ENCODE measurements at places on chromosomes 5 and 9.

GRCh38 chr5:32274548-32275395 lies 38.0 kb downstream of the MTMR12 start:
- DNase-seq, result no peak

- no peak for DNase-seq
Measured at GRCh38 chr9:19087106-19088000, 15.4 kb downstream of the HAUS6 start.

- DNase-seq, result no peak
Measured at GRCh38 chr5:16963821-16964220, 27.7 kb upstream of the MYO10 start.

- no peak for DNase-seq
Measured at GRCh38 chr5:55933377-55934114, 61.2 kb downstream of the IL6ST start.

- DNase-seq, result peak; percentile 26
Measured at GRCh38 chr5:171342362-171343111, 33.5 kb downstream of the TLX3 start.

DNA sequence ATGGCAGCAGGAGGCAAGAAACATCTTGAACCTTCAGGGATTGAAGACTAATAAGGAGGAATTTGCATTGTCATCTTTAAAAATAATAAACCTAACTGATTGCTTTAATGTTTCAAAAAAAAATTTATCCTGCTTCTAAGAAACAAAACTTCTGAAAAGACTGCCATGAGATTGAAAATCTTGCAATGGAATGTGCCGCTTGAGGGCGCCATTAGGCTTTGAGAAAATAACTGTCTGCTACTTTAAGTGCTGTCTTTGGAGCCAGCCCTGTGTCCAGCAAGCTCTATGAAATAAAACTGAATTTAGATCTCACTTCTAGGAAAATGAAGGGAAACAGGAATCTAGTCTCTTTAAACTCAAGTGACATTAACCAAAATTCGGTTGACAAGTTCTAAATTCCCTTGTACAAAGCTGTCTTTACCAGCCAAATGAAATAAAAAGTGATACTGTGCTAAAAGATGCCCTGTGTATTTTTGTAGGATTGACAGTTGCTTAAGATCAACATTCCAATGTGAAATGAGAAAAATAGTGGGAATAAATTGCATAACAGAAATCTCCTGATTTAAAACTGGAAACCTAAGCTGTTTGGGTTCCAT lies 79.4 kb downstream of the ESM1 start:
- peak; percentile 41 for DNase-seq

DNA sequence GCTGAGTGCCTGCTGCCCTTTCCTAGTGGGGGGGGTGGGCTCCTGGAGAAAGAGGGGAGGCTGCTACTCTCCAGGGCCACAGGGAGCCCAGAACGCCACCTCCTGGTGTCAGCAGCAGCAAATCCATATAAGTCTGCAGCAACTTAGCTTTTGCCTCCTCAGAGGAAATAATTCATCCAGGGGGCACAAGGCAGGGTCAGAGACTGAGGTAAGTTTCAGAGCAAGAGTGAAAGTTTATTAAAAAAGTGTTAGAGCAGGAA lies 4.0 kb upstream of the CLPTM1L start:
- no peak for DNase-seq

DNA sequence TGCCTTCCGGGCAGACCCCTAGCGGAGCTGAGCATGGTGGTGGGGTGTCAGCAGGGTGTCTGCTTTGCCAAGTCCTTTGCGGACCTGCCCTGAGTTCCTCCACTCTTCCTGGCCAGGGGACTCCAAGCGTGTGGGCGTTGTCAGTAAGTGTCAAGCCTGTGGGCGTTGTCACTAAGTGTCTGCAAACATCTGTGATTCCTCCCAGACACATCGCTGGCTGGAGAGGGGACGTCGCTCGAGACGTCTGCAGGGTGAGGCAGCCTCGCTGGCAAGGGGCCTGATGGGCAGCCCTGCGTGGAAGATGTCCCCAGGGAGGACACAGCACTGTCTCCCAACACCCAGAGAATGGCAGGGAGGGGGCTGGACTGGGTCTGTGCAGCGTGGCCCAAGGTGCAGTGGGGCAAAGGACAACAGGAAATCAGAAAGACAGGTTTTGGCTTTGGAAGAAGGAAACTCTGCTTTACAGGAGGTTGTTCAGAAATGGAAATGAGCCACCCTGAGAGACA lies 28.8 kb downstream of the ADAMTSL2 start:
- DNase-seq, result no peak

DNA sequence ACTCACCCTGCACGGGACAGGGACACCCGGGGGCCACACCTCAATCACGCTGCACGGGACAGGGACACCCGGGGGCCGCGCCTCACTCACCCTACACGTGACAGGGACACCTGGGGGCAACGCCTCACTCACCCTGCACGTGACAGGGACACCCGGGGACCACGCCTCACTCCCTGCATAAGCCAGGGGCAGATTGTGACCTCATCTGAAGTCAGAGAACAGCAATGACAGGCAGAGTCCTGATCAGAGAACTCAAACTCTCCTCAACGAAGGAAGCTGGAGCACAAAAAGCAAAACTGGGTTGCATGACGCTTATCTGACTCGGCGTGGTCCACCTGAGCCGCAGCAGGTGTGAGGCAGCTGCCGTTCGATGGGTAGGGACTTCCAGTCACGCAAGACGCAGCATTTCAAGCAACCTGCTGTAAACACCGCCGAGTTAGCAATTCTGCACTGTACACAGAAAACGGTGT lies 3.2 kb downstream of the TERT start:
- peak; percentile 64 for DNase-seq

DNA sequence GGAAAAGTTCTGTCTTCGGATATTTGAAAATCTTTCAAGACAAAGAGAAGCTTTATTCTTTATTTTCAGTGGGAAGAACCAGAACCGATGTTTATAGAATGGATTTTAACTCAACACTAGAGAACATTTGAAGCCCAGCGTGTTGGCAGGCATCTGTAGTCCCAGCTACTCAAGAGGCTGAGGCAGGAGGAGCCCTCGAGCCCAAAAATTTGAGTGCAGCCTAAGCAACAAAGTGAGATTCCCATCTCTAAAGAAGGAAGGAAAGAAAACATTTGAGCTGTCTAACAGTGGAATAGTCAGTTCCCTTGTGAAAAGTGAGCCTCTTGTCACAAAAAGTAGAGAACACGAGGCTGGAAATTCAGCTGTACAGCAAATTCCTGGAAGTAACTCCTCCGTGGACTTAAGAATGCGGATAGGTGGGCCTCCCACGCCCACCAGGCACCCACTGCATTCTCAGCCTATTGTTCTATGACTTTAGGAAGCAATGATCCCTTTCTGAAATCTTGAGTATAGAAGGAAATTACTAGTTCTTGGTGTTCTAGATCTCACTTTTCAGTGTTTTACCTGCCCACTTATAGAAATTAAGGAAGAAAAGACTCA lies 2.3 kb upstream of the PTPDC1 start:
- DNase-seq, result no peak

DNA sequence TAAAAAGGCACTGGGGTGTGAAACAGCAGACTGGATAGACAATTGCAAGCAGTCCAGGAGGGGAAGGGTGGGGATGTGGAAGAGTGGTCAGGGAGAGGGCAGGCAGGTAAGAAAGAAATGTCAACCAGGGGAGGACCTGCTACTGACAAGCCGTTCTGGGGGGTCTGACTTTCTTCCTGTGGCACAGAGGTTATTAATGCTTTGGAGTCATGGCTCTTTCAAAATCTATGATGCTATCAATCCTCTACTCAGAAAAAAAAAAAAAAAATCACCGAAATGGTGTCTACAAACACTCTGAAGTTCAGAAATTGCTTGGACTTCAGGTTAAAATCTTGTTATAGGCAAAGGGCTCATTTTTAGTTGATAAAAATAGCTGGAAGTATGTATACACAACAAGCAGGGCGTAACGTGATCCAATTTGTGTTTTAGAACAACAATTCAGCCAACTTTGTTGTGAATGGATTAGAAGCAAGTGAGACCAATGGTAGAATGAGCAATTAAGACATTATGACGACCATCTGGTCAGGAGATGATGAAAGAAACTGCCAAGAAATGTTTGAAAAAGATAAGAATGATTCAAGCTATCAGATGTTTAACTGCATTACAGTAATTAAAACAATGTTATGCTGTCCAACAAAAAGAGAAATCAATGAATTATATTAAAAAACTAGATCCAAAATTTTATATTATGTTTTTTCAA lies 255.2 kb downstream of the DEPDC1B start:
- DNase-seq, result no peak

GRCh38 chr5:146363161-146363874 lies 24.7 kb downstream of the POU4F3 start:
- DNase-seq, result no peak

DNA sequence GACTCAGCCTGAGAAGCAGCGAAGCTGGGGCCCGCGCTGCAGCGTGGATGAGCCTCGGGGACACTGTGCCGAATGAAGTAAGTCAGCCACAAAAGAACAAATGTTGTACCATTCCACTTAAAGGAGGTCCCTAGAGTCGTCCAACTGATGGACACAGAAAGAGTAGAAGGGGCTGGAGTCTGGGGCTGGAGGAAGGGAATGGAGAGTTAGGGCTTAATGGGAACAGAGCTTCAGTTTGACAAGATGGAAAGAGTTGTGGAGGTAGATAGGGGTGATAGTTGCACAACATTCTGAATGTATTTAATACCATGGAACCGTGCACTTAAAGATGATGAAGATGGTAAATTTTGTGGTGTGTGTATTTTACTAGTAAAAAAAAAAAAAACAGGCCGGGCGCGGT lies 119.9 kb downstream of the EHMT1 start:
- no peak for DNase-seq

- no peak for DNase-seq
Measured at GRCh38 chr9:87310827-87311523, 186.7 kb upstream of the DAPK1 start.

GRCh38 chr9:69276775-69277174 lies 48.2 kb upstream of the ENTREP1 start:
- DNase-seq, result no peak

DNA sequence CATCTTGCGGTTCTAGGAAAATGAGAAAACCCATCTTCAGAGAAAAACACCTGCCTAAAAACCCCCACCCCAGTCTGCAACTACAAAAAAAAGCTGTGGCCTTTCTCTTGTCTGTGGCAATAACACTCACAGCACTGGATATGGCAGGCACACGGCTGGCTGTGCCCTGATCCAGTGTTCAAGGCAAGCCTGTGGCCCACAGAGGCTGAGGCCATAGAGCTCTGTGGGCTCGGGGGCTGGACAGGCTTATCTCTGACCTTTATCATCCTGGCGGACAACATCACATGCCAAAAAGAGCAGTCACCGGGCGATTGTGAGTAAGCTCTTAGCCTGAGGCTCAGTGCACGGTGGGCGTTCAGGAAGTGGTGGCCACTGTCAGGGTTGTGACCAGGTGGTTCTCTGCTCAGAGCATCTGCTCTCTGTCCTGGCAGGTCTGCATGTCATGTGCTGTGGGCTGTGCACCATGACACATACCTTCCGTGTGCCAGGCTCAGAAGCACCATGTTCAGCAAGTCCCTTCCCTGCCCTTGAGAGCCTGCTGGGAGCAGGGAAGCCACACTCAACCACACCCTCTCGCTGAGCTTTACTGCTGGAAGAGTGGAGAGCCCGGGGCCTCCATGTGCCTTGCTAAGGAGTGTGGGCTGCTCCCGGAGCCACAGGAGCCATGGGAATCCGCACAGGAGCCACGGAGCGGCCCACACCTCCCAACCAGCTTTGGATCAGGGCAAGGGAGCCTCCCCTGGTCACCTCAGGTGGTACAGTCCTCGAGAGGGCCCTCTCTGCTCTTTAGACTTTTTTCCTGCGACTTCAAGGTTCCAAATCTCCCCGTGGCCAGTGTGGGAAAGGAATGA lies 34.6 kb upstream of the WDR38 start:
- DNase-seq, result no peak

- no peak for DNase-seq
Measured at GRCh38 chr5:75338408-75338807, 1.4 kb downstream of the HMGCR start.

DNA sequence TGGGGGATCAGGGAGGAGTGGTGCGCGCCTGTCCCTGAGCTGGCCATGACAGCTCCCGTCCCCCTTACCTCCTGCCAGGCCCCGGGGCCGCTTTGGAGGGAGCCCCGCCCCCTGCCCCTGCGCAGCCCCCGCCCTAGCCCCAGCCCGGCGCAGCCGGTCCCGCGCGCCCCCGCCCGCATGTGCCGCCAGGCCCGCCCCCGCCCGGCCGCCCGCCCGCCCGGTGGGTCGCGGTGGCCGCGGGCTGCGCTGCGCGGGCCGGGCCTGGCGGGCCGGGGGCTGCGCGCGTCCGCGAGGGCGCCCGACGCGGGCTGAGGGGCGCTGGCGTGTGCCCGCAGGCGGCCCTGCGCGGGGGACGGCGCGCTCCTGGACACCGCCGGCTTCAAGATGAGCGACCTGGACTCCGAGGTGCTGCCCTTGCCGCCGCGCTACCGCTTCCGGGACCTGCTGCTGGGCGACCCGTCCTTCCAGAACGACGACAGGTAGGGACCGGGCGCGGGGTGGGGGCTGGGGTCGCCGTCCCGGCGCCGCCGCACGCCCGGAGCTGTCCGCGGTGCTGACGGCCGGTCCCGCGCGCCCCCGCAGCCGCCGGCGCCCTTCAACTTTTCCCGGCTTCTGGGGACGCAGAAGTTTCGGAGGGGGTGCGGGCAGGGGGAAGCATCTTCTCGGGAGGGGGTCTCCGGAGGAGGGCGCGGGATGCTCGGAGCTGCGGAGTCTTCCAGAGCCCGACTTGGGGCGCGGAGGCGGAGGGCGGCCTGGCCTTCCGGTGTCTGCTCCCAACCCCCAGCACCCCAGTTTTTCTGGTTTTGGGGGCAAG lies 12.5 kb downstream of the KCNT1 start:
- no peak for DNase-seq

DNA sequence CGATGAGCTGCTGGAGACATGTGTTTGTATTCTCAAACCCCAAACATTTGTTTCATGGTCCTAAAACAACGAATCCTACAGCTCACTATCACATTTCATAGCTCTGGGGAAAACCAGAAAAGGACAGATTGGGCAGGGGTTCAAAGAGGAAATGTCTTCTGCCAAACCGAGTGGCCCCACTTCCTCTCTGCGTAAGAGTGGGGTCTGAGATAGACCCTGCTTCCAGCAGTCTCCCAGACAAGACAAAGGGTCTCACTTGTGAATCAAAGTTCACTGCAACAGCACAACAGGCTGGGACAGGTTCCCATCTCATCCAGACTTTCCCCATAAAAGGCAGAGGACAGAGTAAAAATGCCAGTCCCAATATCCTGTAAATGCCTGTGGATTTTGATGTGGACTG lies 276.2 kb upstream of the SLC24A2 start:
- DNase-seq, result no peak

DNA sequence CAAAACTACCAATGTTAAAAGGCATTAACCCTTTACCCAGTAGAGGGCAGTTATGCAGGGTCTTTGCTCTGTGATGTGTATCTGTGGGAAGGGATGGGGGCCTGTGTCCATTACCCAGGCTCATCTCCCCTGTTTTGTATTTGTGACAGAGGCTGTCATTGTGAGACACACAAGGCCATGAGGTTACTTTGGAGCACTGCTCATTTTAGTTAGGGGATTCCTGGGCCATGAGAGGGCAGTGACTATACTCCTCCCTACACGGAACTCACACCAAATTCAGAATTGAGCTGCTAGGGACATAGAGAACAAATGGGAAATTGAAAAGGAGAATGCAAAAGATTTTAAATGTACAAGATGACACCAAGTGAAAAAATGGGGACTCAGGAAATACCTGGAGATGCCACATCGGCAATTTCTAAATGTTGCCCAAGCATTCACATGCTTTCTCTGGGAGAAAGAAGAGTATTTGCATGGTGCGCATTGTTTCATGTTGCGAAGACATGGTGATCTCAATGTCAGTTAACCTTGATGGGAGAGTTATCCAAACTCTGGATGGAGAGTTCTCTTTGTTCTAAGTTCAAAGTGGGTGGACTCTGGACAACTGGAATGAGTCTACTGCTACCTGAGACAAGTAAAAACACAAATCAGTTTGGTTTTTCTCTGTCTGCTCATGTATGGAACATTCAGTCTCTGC lies 32.5 kb downstream of the C9orf152 start:
- no peak for DNase-seq
